Osteocyte (in vitro differentiated cells): ENCODE measurements at places on chromosomes 6 and 20. TPM values are rescaled to one million over a fixed set of nuclear protein-coding genes. Genes with fewer than 3 reads are reported as not detected.

WFDC10B gene
- total RNA-seq = not detected in 2 replicates

BTN1A1 gene
- not detected in 2 replicates for total RNA-seq

CDC25B gene
- 193 and 197 TPM in 2 replicates for total RNA-seq

CFAP61 gene
- total RNA-seq = not detected in 2 replicates

ZKSCAN8 gene
- total RNA-seq = 34.7 and 36.3 TPM in 2 replicates

CCR6 gene
- total RNA-seq = not detected in 2 replicates

ERGIC3 gene
- total RNA-seq = 313 and 323 TPM in 2 replicates

DNA sequence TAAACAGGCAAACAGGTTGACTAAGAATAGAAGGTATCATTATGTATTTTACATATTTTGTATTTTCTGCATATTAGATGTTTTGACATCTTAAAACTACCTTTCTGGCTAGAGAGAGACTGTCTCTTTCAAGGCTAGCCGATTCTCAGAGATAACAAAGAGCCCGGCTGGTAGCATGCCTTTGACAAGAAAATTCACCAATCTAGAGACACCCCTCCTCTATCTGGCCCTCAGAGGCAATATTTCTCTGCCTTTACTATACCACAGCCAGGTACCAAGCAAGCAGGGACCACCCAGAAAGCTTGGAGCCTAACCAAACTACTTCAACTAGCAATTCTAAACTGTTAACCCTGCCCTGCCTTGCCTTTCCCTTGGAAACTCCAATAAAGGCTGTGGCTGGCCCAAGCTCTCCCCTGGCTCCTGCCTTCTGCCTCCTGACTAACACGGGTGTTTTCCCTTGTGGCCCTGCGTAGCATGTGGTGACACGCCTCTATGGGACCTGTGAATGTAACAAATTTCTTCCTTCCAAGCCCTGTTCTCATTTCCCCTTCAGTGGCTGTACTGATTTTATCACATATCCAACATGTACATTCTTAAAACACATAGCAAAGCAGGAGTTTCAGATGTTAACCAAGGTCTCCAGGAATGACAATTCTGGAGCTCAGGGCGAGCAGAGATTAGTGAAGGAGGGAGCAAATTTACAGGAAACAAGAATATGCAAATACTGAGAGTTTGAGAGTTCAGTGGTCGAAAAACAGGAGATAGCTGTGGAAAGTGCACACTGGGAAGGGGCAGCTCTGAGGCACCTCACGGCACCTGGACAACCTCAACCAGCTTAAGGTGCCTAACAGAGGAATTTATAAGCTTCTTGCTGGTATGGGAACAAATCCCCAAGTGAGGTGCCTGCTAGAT lies 120.8 kb downstream of the BACH2 start:
- H3K4me3 ChIP-seq = no peak overlapping the region
- H3K27me3 ChIP-seq = peaks cover 44% of the 10 kb centered on the region
- peaks cover 5% of the 10 kb centered on the region for H3K4me1 ChIP-seq
- H3K36me3 ChIP-seq = no peaks in the 10 kb centered on the region
- no peak for DNase-seq

DNA sequence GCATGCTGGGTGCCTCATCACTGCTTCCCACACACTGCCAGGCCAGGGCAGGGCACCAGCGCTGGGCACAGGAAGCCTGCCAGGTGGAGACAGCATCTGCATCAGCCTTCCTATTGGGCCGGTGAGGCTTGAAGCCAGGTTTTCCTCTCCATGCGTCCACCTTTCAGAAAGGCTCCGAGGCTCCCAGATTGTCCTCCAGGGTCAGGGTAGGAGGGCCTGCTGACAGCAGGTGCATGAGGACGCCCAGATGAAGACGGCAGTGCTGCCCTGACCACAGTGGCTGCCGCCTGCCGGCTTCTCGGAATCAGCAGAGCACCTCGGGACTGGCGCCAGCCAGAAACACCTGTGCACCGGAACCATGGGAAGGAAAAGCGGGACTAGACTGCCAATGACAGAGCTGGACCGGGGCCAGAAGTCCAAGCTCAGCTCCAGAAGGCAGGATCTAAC lies 170.5 kb upstream of the CST7 start:
- H3K4me1 ChIP-seq = peaks cover 7% of the 10 kb centered on the region
- peak; percentile 83 for DNase-seq
- H3K27ac ChIP-seq = no peak overlapping the region

DNA sequence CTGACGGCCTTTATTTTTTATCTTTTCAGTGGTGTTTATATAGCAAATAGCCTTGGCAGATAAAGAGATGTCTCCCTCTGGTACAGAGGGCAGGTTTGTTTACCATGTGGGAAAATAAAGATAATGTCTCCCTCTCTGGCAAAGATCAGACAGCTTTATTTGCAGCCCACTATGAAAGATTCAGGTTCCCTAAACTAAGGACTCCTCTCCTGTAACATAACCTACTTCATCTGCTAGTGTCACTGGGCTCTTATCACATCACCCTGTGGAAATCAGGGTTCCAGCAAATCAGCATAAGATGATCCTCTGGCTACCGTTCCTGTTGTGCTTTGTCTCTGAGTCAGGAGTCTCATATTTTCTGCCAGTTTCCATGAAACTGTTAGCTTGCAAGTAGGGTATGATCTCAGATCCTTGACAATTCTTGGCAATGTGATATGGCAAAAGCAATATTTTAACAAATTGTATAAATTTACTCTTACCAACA lies 3.1 kb downstream of the FBXL4 start:
- peaks cover 36% of the 10 kb centered on the region for H3K4me1 ChIP-seq
- H3K36me3 ChIP-seq = peaks cover 8% of the 10 kb centered on the region
- H3K27ac ChIP-seq = no peak overlapping the region
- no peak for DNase-seq
- no peak overlapping the region for H3K4me3 ChIP-seq

GRCh38 chr6:37822851-37823682 lies 3.5 kb downstream of the ZFAND3 start:
- H3K27ac ChIP-seq = peak overlapping the region; percentile 12
- H3K4me3 ChIP-seq = peak overlapping the region; percentile 23
- DNase-seq = no peak
- H3K27me3 ChIP-seq = no peaks in the 10 kb centered on the region
- H3K4me1 ChIP-seq = peaks cover 70% of the 10 kb centered on the region
- peaks cover 4% of the 10 kb centered on the region for H3K36me3 ChIP-seq

DNA sequence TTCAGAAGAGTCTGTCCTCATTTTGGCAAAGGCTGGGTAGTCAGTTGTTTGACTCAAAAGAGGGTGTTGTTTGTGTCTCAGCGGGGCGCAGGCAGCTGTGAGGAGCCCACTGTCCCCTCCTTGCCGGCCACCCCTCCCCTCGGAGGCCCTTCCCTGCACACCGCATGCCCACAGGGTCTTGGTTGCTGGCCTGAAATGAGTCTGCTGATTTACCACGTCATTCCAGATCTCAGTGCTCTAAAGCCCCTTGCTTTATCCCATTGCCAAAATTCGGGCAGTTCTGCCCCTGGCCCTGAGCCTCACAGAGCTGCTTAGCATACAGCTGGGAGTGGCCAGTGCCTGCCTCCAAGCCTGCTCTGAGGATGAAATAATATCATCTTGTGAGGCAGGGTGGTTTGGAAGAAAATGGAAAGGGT lies 220.7 kb downstream of the UST start:
- peaks cover 51% of the 10 kb centered on the region for H3K4me1 ChIP-seq
- no peak overlapping the region for H3K27ac ChIP-seq
- H3K27me3 ChIP-seq = peaks cover 4% of the 10 kb centered on the region
- H3K4me3 ChIP-seq = no peak overlapping the region
- no peak for DNase-seq
- peaks cover 1% of the 10 kb centered on the region for H3K36me3 ChIP-seq

DNA sequence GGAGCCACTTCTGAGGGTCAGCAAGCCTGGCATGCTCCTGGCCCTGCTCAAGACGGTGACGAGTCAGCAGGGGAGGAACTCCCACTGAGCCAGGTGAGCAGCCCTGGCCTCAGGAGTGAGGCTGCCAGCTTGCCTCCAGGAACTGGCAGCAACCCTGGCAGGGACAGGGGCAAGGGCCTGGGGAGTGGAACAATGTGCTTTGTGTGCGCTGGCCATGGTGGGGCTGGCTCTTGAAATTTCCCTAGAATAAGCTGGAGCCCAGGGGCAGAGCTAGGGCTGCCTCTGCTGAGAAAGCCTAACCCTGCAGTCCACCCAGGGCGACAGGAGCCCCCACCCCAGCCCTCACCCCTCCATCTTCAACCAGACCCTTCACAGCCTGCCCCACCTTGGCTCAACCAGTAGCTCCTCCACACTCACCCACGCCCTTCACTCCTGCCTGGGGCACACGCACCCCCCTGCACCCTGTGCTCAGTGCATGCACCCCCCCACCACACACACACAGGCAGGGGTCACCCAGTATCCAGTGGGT lies 88.0 kb downstream of the MRPL14 start:
- H3K4me1 ChIP-seq = peaks cover 49% of the 10 kb centered on the region
- H3K36me3 ChIP-seq = no peaks in the 10 kb centered on the region
- no peak for DNase-seq
- H3K27me3 ChIP-seq = no peaks in the 10 kb centered on the region
- no peak overlapping the region for H3K27ac ChIP-seq
- H3K4me3 ChIP-seq = no peak overlapping the region

- DNase-seq = no peak
- H3K36me3 ChIP-seq = no peaks in the 10 kb centered on the region
These were observed 23.7 kb downstream of the RNASET2 start for GRCh38 chr6:166932616-166933015.

DNA sequence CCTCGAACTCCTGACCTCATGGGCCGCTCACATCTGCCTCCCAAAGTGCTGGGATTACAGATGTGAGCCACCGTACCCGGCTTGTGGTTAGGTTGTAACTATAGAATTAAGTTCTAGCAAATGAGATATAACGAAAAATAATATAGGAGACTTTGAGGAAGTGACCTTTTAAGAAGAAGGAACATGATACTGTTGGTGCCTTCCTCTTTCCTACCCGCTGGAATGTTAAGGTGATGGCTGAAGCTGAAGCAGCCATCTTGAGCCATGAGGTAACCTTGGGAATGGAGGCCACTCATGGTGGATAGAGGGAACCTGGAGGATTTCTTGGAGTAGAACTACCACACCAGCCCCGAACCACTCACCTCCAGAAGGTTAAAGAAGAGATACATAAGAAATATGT lies 48.1 kb upstream of the MDGA1 start:
- peaks cover 30% of the 10 kb centered on the region for H3K27me3 ChIP-seq
- no peak overlapping the region for H3K4me3 ChIP-seq
- DNase-seq = no peak
- H3K36me3 ChIP-seq = no peaks in the 10 kb centered on the region

DNA sequence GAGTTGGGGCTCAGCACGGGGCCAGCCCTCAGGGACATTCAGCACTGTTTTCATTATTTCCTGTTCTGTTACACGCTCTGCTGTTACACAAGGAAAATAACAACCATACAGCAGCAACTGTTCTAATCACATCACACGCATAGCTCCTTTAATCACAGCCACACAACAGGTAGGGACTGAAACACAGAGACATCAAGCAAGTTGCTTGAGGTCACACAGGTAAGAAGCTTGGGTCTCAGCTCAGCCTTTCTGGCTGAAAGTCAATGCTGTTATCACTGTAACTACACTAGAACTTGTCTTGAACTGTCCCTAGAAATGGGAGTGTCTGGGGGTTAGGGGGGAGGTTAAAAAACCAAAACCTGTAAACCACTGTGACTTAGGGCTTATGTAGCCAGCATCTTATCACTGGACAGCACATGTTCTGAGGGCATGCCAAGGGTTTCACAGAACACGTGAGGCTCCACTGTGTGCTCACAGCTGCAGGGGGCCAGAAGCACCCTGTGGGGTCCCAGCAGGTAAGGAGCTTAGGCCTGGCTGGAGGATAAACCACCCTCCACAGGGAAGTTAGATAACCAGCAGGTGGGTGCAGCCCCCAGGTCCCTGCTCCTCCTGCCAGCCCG lies 146.0 kb downstream of the EYA2 start:
- peaks cover 4% of the 10 kb centered on the region for H3K4me1 ChIP-seq
- H3K36me3 ChIP-seq = no peaks in the 10 kb centered on the region
- H3K27me3 ChIP-seq = peaks cover 34% of the 10 kb centered on the region
